ENCODE measurements at places on chromosomes 12 and 14.
A peak's percentile ranks its signal among the peaks of the same experiment; 100 is the strongest.

- no peak for DNase-seq
Measured at GRCh38 chr12:57095440-57095839, 6.5 kb downstream of the NAB2 start.

DNA sequence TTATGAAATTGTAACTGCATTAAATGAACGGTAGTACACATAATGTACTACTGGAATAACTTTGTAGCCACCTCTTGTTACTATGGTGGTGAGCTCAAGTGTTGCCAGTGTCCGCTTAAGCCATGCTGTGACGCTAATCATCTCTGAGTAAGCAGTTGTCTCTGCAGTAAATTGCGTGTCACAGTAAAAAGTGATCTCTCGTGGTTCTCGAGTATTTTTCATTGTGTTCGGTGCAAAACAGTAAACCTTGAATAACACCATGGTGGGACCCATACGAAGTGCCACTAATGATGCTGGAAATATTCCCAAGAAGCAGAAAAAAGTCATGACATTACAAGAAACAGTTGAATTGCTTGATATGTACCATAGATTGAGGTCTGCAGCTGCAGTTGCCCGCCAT lies 524.8 kb downstream of the SOX5 start:
- no peak for DNase-seq

GRCh38 chr12:113392988-113393579 lies 10.6 kb downstream of the SDS start:
- no peak for DNase-seq

DNA sequence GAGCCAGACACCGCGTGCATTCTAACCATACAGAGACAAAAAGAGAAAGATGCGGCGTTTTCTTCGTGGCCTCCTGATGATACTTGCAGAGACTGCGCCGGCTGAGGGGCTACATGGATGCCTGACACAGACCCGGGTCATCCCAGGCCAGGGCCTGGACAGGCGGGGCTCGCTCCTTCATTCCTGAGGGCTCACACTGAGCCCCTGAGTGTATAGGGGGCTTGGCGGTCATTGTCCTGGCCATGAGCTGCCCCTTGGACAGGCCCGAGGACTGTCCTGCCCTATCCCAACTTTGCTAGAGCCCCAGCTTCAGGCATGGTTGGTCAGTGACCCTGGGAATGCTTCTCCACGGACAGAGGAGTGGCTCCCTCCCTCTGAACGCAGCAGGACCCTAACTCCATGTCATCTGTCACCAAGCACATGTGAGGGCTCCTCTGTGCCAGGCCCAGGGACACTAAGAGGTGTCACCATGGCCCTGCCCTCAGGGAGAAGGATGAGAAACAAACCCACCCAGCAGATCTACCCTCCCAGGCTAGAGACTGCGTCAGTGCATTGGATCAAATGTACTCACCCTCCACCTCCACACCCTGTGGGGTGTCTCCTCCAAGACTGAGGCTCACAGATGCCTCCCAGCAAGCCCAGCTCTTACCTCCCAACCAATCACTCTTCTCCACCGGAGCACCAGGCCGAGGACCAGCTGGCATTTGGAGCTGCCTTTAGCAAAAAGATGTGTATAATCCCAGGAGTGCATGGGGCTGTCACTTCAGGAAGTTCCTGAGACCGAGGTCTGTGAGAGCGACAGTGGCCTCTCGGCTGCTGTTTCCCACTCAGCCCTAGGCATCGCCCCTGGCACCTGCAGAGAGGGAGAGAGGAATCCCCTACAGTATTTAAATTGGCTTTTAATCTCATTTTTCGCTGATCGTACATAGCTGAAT lies 102.7 kb downstream of the DICER1 start:
- no peak for DNase-seq

DNA sequence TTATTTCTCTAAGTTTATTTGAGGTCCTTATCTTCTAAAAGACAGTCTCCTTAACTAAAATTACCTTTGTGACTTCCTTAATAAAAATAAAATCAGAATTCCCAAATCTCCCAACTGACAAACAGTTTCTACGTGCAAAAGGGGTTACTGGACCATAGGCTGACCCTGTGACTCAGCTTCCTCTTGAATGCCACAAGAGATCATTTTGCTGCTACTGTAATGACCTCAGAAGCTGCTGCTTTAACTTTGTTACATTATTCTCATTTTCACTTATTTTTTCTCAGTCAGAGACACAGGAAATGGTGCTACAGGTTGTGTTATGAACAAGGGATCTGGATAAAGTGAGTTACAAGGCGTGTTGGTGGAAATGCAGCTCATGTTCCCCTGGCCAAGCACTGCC lies 132.2 kb upstream of the TMTC2 start:
- no peak for DNase-seq

DNA sequence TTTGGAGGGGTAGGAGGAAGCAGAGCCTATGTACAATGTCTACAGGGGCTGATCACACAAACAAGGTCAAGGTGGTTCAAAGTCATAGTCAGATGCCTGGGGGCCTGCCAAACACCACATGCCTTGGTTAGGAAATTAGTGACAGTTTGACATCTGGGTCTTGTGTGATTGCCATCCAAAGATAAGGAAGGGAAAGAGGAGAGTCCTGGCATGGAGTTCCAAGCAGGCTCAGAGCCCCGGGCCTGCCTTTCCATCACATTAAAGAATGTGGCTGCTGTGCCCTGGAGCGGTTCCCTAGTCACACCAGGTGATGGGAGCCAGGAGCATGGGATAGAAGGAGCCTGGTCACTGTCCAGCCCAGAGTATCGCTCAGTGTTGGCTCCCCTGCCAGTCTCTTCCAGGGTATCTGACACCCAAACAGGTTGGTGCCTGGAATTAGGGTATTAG lies 53.6 kb upstream of the BCL2L14 start:
- no peak for DNase-seq

- no peak for DNase-seq
Measured at GRCh38 chr14:55451398-55451797, 11.0 kb upstream of the TBPL2 start.

- DNase-seq = no peak
Measured at GRCh38 chr14:71262441-71262840, 355.2 kb downstream of the PCNX1 start.

- no peak for DNase-seq
Measured at GRCh38 chr12:129009833-129010622, 156.8 kb downstream of the GLT1D1 start.

- no peak for DNase-seq
Measured at GRCh38 chr14:24372701-24373416, 4.9 kb downstream of the NFATC4 start.

DNA sequence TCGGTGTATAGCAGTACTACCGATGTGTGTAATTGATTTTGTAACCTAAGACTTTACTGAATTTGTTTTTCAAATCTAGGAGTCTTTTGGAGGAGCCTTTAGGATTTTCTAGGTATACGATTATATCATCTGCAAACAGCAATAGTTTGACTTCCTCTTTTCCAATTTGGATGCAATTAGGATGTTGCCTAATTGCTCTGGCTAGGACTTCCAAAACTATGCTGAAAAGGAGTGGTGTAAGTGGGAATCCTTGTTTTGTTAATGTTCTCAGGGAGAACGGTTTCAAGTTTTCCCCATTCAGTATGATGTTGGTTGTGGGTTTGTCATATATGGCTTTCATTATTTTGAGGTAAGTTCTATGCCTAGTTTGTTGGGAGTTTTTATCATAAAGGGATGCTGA lies 171.6 kb upstream of the PDE3A start:
- DNase-seq = no peak

GRCh38 chr12:76915361-76916169 lies 36.7 kb upstream of the CSRP2 start:
- no peak for DNase-seq

DNA sequence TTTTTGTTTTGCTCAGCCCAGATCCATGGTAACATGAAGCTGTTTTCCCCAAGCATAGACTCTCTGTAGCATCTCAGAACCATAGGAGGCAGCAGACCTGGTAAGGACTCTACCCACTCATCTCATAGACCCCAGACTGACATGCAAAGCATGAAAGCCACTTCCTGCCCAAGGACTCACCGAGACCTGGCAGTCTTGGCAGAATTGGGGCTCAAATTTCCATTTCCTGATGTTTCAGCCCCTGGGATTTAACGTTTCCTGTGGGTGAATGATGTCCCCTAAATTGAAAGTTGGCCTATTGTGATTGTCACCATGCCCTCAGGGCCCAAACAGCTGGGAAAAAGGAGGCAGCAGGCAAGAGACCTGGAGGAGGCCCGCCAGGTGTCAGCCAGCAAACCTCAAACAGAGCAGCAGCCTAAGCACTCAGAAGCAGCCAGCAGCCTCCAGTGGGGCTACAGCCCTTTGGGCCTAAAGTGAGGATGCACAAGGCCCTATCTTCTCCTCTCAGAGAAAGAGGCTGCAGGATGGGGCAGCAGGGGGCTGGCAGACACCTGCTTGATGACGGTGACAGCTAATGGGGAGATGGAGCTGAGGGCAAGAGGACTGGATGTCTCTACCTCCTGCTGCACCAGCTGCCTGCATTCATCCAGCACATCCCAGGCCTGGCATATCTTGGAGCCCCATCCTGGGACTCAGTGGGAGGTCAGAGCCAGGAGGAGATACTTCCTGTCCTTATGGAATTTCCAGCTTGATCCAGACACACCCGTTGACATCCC lies 8.5 kb downstream of the KRT85 start:
- no peak for DNase-seq

- no peak for DNase-seq
Measured at GRCh38 chr12:103780992-103781391, 60.0 kb downstream of the NT5DC3 start.

- no peak for DNase-seq
Measured at GRCh38 chr14:60301685-60302084, 52.7 kb downstream of the PPM1A start.

DNA sequence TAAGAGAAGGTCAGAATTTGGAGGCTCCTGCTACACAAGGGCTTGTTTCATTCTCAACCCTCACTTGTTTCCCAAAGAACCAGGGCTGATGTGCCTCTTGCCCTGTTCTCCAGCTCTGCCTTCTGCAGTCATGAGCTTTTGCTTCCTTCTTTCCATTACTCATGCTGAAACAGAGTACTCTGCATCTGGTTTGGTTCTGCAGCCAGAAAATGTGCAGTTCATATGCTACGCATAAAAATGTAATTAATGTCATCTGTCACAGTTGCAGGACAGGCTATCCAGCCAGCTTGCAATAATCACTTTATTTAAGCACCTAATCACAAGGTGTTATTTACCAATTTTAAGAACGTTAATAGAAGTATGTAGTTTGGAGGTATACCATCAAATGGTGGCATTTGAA lies 150.2 kb downstream of the SRGAP1 start:
- DNase-seq = no peak

- DNase-seq = peak; percentile 28
Measured at GRCh38 chr14:64510825-64511671, 6.5 kb downstream of the ZBTB1 start.

- no peak for DNase-seq
Measured at GRCh38 chr14:102528431-102529170, 19.0 kb upstream of the ANKRD9 start.

- no peak for DNase-seq
Measured at GRCh38 chr12:127355061-127355841, 911.7 kb upstream of the TMEM132C start.

GRCh38 chr12:48441069-48441468 lies 31.3 kb upstream of the ANP32D start:
- DNase-seq = no peak

DNA sequence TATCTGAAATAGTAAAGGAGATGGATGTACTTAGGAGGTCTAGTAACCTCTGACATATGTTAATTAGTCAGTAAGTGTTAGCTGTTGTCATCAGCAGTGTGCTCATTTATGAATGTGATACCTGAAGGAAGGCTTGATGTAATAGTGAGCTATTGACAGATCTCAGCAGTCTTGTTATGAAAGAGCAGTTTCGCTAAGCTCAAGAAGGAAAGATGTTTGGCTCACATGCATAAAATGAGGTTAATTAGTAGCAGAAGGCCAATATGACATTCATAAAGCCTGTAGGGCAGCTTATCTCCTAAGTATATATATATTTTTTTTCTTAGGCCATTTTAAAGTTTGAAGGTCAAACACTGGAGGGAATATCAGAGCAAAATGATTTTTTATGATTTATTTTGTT lies 2.8 kb downstream of the FAM234B start:
- DNase-seq = no peak

GRCh38 chr12:44088647-44089046 lies 252.8 kb downstream of the TMEM117 start:
- no peak for DNase-seq

DNA sequence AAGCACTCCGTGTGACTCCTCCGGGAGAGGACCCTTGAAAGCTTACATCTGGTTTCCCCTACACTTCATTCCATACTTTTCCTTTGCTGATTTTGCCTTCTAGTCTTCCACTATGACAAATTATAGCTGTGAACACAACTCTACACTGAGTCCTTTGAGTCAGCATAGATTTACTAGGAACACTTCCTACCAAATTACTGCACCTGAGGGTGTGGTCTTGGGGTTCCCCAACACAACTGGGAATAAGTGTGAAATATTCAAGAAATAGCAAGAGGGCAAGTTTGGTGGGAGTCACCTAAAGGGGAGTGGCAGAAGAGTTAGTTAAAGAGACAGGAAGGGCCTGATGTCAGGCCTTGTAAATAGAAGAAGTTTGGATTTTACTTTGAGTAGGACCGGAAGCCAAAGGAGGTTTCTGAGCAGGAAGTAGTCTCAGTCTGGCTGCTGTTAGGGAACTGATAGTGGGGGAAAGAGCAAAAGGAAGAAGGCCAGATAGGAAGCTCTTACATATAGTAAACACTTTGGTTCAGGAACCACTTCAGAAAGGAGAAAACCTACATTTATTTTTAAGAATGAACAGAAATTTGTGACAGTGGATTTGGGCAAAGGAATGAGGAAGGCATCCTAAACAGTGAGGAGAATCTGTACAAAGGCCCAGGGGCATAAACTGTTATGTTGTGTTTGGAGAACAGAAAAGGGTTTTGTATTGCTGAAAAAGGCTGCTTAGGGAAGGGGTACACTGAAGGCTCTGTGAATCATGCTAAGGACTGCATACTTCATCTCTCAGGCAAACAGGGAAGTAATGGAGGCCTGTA lies 14.2 kb downstream of the SEL1L start:
- DNase-seq = no peak

DNA sequence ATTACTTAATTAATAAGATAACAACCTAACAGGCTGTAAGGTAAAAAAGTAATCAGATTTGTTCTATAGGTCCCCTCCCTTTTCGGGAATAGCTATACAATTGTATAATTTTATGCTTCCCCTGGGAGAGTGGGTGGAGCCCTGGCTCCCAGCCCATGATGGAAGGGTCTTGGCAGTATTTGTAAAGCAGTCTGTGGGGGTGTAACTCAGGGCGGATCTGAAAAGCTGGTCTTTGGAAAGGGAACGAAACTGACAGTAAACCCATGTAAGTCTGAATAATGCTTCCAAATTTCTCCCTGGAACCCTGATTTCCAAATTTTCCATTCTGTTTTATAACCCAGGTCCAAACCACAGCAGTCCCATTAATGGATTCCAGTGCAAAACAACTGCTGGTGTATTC lies 110.4 kb downstream of the DAD1 start:
- DNase-seq = no peak

All from stimulated activated CD8-positive, alpha-beta memory T cell treated with anti-CD3 and anti-CD28 coated beads, Interleukin-4, amount 100 ng/mL, for 1 hour (primary cell).